Neural progenitor cell (in vitro differentiated cells): ENCODE measurements at places on chromosomes 7 and 10.
A peak's percentile ranks its signal among the peaks of the same experiment; 100 is the strongest.

- H3K36me3 ChIP-seq: no peaks in the 10 kb centered on the region
- no peak overlapping the region for H3K27ac ChIP-seq
- H3K4me3 ChIP-seq: no peak overlapping the region
- DNase-seq: no peak
- H3K27me3 ChIP-seq: no peaks in the 10 kb centered on the region
Observed at GRCh38 chr7:146683439-146683838, 566.8 kb downstream of the CNTNAP2 start.

GRCh38 chr10:2733278-2733963 lies 333.9 kb upstream of the PFKP start:
- H3K27ac ChIP-seq: no peak overlapping the region
- H3K4me3 ChIP-seq: no peak overlapping the region
- no peak for DNase-seq

- H3K4me3 ChIP-seq: no peak overlapping the region
- no peaks in the 10 kb centered on the region for H3K27me3 ChIP-seq
- DNase-seq: no peak
- H3K27ac ChIP-seq: no peak overlapping the region
- peaks cover under 1% of the 10 kb centered on the region for H3K36me3 ChIP-seq
Observed at GRCh38 chr7:875476-876076, 778 bp upstream of the GET4 start.

DNA sequence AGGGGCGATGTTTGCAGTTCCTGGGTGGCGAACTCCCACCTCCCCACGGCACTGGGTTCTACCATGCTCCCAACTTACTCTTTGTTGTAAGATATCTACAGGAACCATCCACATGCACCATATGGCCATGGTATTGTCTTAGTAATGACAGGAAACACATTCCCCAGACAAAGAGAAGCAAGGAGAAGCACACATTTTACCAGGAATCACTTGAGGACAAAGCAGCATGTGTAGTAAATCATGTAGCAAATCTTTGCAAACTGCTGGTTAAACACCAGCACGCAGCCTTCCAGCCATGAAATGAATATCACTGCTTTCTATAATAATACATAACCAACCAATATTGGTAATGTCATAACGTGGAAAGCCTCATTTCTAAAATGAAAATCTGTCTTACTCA lies 101.2 kb downstream of the NRP1 start:
- H3K27ac ChIP-seq: no peak overlapping the region
- no peaks in the 10 kb centered on the region for H3K27me3 ChIP-seq
- peaks cover 18% of the 10 kb centered on the region for H3K4me1 ChIP-seq

DNA sequence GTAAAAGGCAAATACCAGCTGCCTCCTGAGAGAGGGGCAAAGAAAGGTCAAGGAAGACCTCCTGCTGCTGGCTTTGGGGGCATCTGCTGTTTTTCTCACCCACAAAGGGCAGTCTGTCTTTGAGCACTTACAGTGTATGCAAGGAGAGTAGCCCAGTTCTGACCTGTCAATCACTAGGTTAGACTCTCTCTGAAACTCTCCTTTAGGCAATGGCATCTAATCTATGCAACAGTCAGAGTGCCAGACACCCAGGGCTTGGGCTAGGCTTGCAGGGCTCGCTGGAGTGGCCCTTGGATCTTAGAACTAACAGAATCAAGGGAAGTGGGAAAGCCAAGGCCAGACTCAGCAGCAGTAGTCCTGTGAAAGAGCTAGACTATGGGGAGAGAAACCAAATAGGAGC lies 522.9 kb downstream of the NRG3 start:
- H3K27me3 ChIP-seq: no peaks in the 10 kb centered on the region
- H3K36me3 ChIP-seq: no peaks in the 10 kb centered on the region
- peak; percentile 28 for DNase-seq
- peaks cover 14% of the 10 kb centered on the region for H3K4me1 ChIP-seq
- no peak overlapping the region for H3K27ac ChIP-seq

DNA sequence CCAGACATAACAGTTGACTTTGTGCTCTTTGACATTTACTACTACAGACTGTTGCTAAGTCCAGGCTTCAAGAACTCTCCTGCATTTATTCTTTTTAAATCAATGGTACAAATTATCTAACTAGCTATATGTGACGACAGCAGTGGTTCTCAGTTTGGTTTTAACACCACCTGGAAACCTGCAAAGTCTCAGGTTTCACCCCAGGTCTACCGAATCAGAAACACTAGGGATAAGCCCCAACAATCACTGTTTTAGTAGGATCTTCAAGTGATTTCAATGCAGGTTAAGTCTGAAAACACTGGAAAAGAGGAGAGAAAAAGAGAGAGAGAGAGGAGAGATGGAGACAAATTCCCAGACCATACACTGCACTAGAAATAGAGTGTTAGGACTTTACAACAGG lies 519.0 kb downstream of the PCDH15 start:
- H3K27ac ChIP-seq: no peak overlapping the region
- no peak for DNase-seq
- no peaks in the 10 kb centered on the region for H3K4me1 ChIP-seq
- H3K4me3 ChIP-seq: no peak overlapping the region
- H3K27me3 ChIP-seq: no peaks in the 10 kb centered on the region
- H3K36me3 ChIP-seq: no peaks in the 10 kb centered on the region

DNA sequence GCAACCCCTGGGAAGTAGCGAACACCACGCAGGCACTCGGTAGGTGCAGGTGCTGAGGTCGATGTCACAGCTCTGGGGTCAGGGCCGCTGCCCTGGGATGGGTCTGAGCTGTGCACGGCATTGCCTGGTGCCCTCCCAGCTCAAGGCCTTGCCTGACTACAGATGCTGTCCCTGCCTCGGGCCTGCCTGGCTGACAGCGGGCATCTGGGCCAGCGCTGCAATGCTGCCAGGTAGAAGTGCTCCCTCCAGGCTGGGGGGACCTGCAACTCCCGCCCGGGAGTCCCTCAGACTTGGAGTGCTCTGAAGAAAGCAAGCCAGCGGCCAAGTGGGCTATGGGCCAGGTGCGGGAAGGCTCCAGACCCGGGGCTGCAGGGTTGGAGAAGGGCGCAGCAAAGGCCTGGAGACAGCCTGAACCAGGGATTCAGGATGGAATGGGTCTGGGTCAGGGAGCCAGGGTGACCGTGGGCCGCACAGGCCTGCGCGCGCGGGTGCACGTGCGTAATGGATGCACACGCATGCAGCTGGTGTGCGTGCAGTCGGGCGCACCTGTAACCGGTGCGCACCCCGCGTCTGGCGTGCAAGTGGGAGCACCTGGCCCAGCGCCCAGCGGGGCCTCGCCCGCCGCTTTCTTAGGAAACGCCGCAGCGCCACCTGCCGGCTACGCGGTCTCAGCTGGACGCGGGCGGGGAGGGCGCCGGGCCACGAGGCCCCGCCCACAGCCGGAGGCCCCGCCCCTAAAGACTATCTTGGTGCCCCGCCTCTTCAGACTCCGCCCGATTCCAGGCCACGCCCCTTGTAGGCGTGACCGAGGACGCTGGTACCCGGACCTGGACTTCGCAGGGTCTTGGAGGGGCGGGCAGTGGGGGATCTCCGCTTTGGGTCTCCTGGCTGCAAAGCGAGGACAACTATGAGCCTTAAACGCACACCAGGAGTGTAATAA lies 46.7 kb downstream of the MICALL2 start:
- H3K36me3 ChIP-seq: no peaks in the 10 kb centered on the region
- no peak overlapping the region for H3K4me3 ChIP-seq
- peaks cover 5% of the 10 kb centered on the region for H3K4me1 ChIP-seq
- no peak overlapping the region for H3K27ac ChIP-seq
- peak; percentile 97 for DNase-seq
- peaks cover 83% of the 10 kb centered on the region for H3K27me3 ChIP-seq

DNA sequence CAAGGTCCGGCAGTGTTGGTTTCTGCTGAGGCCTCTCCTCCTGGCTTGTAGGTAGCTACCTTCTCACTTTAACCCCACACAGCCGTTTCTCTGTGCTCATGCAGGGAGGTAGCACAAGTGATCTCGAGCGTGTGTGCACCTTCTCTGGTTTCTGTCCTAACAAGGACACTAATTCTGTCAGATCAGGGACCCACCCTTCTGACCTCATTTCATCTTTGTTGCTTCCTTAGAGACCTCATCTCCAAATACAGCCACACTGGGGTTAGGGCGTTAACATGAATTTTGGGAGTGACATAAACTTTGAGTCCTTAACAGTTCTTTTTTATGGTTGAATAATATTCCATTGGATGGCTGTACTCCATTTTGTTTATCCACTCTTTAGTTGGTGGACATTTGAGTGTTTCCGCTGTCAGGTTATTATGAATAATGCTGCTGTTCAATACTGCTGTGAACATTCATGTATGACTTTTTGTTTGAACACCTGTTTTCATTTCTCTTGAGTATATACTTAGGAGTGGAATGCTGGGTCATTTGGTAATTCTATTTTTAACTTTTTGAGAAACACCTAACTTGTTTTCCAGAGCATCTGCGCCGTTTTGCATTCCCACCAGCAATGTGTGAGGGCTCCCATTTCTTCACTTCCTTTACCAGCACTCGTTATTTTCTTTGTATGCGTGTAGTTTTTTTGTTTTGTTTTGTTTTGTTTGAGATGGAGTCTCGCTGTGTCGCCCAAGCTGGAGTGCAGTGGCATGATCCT lies 57.5 kb downstream of the LCOR start:
- H3K27me3 ChIP-seq: no peaks in the 10 kb centered on the region
- no peaks in the 10 kb centered on the region for H3K4me1 ChIP-seq
- DNase-seq: no peak
- H3K36me3 ChIP-seq: no peaks in the 10 kb centered on the region
- H3K4me3 ChIP-seq: no peak overlapping the region
- H3K27ac ChIP-seq: no peak overlapping the region

DNA sequence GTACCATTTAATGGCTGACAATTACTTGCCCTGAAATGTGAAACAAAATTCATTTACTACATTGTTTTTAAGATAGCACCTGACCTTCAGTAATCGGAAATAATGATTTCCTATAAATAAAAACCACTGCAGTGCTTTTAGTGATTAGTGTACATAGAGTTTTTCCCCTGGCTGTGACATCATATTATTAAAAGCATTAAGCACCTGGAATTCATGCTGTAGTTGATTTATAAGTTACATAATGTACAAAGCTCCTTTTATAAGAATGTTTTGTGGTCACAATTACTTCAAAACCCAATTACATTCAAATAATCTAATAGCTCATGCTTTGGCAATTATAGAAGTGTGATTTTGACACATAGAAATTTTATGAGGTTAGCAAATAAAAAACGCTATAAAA lies 44.3 kb upstream of the EIF4H start:
- H3K36me3 ChIP-seq: no peaks in the 10 kb centered on the region
- no peaks in the 10 kb centered on the region for H3K4me1 ChIP-seq
- DNase-seq: no peak
- H3K27ac ChIP-seq: no peak overlapping the region
- no peak overlapping the region for H3K4me3 ChIP-seq

- H3K27ac ChIP-seq: no peak overlapping the region
- H3K4me3 ChIP-seq: no peak overlapping the region
- H3K4me1 ChIP-seq: no peaks in the 10 kb centered on the region
Observed at GRCh38 chr7:80785961-80786536, 132.8 kb downstream of the SEMA3C start.

GRCh38 chr7:81478664-81479063 lies 291.2 kb downstream of the HGF start:
- H3K36me3 ChIP-seq: no peaks in the 10 kb centered on the region
- no peak for DNase-seq
- no peak overlapping the region for H3K27ac ChIP-seq
- H3K4me3 ChIP-seq: no peak overlapping the region
- H3K27me3 ChIP-seq: no peaks in the 10 kb centered on the region
- H3K4me1 ChIP-seq: no peaks in the 10 kb centered on the region

DNA sequence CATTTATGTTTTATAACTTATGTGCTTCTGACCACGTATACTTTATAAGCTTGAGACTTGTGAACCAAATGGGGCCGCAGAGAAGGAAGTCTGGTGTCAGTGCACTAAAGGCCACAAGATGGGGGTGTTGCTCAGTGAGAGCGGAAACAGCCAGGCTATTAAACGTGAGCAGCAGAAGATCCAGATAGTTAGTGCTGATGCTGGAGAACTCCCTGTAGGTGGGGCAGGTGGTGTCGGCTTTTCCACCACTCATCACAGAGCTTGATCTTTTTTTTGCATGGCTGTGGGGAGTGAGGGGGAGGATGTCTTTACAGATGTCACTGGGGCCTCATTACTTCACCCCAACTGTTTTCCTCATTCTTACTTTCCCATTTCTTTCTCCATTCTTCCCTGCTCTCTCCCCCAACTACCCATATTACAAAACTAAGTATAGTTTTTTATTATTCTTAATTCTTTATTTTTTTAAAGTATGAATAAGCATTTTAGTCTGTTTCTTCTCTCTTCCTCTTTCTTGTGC lies 34.7 kb downstream of the ACADSB start:
- H3K27ac ChIP-seq: no peak overlapping the region
- no peak overlapping the region for H3K4me3 ChIP-seq
- H3K36me3 ChIP-seq: no peaks in the 10 kb centered on the region
- peak; percentile 85 for DNase-seq
- no peaks in the 10 kb centered on the region for H3K27me3 ChIP-seq
- H3K4me1 ChIP-seq: peaks cover 6% of the 10 kb centered on the region

DNA sequence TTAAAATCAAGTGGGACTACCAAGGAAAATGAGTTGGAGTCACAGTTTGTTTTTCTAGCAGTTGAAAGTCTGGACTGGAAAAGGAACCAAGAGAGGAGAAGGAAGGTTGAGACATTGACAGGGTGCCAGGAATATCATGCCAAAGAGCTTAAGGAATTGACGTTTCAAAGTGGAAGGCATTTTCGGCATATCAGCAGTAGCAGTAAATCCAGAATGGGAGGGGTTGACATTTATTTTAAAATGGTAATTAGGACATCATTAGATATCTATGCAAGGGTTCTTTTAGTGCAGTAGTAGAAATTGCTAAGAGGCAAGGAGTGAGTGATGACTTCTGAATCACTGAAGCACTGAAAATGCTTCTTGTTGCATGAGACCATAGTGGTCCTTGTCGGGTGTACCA lies 335.9 kb upstream of the PLXDC2 start:
- no peaks in the 10 kb centered on the region for H3K4me1 ChIP-seq
- no peaks in the 10 kb centered on the region for H3K36me3 ChIP-seq
- no peak overlapping the region for H3K4me3 ChIP-seq
- no peak overlapping the region for H3K27ac ChIP-seq

DNA sequence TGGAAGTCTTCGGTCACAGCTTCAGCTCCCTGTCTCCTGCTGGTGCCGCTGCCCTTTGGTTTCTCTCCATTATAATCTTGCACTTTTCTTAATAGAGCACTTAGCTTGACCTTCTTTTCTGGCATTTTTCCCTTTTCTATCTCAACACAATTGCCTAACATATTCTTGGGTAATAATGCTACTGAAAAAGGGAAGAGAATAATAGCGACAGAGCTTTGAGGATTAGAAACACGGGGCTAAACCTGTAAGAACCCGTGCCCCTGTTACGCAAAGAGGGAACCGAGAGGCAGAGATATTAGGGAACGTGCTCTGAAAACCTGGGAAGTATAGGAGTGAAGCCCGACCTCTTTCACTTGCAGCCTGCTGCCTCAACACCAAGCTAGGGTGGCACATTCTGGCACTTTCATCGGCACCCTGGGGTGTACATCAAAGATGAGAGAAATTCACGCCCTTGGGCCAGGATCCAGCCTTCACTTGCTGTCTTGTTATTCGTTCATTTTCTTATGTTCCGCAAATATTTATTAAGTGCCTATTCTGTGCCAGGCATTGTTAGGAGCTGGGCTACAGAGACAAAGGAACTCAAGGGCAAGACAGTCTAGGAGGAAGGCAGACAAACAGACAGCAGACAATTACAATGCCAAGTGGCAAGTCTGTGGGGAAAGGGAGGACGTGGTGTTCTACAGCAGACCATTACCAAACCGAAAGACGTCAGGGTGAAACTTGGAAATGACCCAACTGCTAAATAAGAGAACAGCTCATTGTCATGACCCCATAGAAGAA lies 33.0 kb upstream of the GALNTL5 start:
- H3K36me3 ChIP-seq: no peaks in the 10 kb centered on the region
- no peaks in the 10 kb centered on the region for H3K27me3 ChIP-seq
- H3K4me3 ChIP-seq: no peak overlapping the region
- DNase-seq: no peak
- H3K27ac ChIP-seq: no peak overlapping the region
